Renal cortical epithelial cell (primary cell): ENCODE measurements at places on chromosomes 4 and X.

DNA sequence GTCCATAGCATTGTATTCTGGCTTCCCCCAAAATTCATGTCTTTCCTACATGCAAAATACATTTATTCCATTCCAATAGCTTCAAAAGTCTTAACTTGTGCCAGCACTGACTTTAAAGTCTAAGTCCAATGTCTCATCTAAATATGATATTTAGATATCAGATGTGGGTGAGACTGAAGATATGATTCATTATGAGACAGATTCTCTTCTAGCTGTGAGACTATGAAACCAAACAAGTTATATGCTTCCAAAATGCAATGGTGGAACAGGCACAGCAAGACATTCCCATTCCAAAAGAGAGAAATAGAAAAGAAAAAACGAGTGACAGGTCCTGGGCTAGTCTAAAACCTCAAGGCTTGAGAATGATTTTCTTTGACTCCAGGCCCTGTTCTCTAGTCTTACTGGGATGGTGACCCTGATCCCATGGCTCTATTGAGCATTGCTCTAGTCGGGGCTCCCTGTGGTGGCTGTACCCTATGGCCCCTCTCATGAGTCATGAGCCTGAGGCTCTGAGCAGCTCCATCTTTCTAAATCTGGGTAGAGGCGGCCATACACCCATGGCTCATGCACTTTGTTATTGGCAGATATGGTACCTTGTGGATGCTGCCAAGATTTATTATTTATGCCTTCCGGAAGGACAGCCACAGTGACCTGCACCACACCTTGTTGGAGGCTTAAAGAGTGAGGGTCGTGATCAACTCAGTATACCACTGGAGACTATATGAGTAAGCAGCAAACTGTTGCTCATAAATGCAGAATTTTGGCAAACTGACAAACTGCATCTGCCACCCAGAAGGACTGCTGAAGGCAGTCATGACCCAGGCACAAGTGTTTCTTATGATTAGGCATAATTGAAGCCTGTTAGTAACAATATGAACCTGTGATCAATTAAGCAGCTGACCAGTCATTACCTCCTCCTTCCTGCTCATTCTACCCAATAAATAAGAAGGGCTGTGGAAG is 38.5 kb upstream of the BOD1L1 start:
- DNase-seq = no peak

GRCh38 chr4:91089178-91089577 is 962.0 kb downstream of the CCSER1 start:
- DNase-seq = no peak

GRCh38 chr4:155734951-155735350 is 23.9 kb upstream of the GUCY1B1 start:
- DNase-seq = no peak

DNA sequence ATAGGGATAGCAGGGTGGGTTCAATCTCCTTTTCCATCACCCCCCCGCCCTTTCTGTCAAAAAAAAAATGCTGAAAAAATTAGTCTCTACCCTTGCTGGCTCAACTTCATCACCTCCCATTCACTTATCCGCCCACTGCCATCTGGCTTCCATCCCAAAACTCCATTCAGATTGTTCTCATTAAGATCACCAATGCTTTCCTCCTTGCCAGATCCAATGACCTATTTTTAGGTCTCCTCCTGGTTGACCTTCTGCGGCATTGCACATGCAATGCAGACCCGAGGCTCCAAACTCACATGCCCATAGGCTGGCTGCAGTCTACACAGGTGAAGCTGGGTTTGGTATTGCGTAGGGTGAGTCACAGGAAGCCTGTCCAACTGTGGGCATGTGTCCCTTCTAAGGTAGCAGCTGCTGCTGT is 21.1 kb upstream of the STIM2 start:
- DNase-seq = no peak

DNA sequence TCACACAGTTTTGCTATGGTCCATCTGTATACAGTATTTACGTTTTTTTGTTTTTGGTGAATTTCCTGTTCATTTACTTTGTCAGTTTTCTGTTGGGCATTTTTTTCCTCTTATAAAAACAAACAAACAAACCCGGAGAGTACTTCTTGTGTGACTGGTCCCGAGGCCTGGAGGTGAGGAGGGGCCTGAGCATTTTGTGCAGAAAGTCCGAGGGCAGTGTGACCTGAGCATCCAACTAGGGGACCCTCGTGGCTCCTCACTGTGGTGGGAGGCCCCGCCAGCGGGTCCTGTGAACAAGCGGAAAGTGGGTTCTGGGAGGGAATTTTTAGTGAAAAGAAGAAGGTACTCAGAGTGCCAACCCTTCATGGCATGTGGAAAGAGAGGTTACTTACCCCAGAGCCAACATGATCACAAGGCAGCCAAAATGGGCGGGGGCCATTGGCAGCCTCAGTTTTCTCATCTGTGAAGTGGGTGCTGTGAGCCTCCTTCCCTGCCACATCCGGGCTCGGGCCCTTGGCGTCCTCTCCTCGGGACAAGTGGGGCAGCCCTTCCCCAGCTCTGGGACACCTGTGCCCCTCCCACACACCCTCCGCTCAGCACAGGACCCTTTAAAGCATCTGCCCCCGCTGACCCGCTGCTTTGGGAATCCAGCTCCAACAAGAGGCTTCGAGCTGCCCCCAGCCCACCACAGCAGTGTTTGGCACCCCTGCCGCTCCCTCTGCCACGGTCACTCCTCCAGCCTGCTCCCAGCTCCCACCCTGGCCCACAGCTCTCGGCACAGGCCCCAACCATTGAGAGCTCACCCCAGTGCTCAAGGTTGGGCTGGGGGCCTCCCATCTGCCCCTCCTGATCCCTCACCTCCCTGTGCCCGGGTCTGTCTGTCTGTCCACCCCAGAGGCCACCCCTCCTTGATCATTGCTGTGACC is 22.8 kb upstream of the GPR78 start:
- no peak for DNase-seq

GRCh38 chr4:158929939-158930638 is 161.3 kb downstream of the FNIP2 start:
- DNase-seq = no peak

DNA sequence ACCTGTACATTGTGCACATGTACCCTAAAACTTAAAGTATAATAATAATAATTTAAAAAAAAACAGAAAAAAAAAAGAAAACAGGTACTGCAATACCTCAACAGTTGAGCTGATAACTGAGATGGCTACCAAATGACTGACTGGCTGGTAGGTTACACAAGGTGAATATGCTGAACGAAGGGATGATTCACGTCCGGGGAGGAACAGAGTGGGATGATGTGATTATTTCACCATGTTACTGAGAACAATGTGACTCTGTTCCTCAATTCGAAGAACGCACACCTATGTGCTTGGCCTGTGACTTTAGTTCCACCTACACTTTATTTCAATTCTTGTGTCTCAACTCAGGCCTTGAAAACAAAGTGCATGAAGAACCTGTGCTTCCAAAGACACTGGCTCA is 111.7 kb downstream of the CXXC4 start:
- DNase-seq = no peak

- no peak for DNase-seq
Observed at GRCh38 chrX:134957836-134958235, 33.0 kb upstream of the SMIM10 start.

DNA sequence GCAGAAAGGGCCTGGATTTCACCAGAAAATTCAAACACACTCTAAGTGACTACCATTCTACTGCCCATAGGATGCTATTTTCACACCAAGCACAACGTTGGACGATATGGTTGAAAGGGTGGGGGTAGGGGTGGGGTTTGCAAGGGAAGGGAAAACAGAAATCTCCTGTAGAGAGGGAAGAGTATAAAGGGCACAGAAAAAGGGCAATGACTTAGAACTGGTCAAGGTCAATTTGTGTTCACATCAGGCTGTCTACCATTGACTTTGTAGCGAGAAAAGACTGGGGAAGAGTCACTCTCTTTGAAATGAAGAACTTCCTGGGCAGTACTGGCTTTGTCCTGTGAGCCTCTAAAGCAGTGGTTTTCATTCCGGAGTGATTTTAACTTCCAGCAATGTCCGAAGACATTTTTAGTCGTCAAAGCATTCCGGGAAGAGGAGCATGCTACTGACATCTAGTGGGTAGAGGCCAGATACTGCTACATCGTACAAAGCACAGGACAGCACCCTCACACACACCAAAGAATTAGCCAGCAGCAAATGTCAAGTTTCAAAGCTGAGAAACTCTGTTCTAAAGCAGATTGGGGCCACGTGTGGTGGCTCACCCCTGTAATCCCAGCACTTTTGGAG is 48.4 kb upstream of the SLC7A3 start:
- DNase-seq = peak; percentile 25

DNA sequence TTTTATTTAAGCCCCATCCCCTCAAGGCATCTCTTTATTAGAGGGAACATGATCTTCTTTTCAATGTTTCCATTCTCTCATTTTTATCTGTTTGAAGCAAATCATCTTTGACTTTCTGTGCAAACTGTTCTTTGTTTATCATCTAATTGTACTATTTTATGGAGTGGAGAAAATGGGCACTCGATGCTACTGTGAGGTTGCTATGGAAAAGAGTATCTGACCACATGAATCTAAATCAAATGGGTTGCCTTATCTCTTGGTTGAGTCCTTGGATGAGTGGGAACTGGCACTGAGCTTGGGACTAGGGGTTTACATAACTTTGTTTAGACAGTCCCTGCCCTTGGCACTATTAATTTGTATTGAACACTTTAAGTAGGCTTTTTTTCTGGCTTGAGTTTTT is 9.1 kb downstream of the OCRL start:
- DNase-seq = no peak

DNA sequence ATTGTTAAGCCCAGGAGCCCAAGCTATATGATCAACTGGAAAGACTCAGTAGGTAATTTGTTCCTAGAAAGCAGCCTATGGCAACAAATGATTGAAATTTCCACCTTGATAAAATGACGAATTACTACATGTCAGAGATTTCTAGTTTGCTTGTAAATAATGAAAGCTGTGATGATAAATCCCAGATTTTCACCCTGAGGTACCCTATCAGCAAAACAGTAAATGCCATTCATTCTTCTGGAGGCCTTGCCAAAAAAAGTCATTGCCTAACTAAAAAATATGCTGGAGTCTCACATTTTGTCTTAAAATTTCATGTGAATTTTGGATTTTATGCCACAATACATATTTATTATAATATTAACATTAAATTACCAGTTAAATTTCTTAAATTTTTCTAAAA is 71.3 kb downstream of the PPEF2 start:
- DNase-seq = no peak

DNA sequence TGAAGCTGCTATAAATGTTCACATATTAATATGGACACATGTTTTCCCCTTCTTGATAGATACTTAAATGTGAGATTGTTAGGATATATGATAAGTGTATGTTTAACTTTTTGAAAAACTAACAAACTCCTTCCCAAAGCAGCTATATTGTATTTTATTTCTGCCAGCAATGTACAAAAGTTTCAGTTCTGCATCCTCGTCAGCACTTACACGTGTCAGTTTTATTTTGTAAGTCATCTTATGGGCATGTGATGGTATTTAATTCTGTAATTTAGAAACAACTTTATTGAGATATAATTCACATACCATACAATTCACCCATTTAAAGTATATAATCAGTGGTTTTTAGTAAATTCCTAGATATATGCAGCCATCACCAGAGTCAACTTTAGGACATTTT is 31.6 kb downstream of the RAPGEF2 start:
- no peak for DNase-seq
